ENCODE measurements at places on chromosomes 12 and 14.

- DNase-seq, result no peak
These were observed 264.0 kb upstream of the GRIP1 start for GRCh38 chr12:66942741-66943465.

- DNase-seq, result peak; percentile 28
These were observed 7.9 kb upstream of the NAA25 start for GRCh38 chr12:112116232-112117060.

GRCh38 chr12:19457561-19457960, 18.3 kb downstream of the AEBP2 start:
- no peak for DNase-seq

- no peak for DNase-seq
These were observed 378.5 kb downstream of the ADGRD1 start for GRCh38 chr12:131332224-131332623.

DNA sequence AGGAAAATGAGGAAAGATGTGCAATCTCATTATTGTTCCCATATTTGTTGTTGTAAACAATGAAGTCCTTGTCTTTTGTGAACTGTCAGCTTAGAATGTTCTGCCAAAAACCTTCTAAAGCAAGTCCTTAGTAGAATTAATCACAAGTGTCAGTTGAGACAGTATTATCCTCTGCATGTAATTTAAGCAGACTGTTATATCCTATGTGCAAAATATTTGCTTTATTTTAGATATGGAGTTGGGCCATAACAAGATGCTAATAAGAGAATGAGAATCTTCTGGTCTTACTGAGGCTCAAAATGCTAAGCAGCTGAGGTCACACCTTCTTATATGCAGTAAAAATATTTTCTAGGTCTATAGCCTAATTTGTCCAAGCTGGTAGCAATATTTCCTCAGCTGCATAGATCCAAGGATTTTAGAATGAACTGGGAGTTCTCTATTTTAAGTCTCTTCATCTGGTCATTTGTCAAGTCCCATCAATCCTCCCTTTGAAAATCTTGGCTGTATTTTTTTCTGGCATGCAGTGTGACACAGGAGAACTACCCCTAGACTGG, 222.3 kb upstream of the NAV3 start:
- no peak for DNase-seq

DNA sequence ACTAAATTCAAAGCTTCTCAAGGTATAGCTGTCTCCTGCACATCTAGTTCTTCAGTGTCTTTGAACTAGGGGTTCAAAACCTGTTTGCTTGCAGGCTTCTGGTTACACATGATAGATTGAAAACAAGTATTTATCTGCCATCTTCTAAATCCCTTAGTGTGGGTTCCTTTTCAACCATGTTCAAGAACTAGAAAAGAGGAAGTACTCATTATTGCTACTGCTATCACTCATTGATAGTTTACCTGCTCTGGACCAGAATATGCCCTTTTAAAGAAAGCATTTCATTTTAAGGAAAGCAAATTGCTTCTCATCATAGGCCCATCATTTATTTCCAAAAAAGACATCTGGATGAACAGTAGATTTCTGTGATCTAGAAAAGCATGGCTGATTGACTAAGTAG, 37.1 kb upstream of the VSX2 start:
- no peak for DNase-seq

- DNase-seq, result no peak
These were observed 298.1 kb upstream of the FOXG1 start for GRCh38 chr14:28468191-28469151.

- DNase-seq, result no peak
These were observed 42.1 kb upstream of the GXYLT1 start for GRCh38 chr12:42186793-42187192.

GRCh38 chr12:3453990-3454680, 36.9 kb upstream of the PRMT8 start:
- no peak for DNase-seq

DNA sequence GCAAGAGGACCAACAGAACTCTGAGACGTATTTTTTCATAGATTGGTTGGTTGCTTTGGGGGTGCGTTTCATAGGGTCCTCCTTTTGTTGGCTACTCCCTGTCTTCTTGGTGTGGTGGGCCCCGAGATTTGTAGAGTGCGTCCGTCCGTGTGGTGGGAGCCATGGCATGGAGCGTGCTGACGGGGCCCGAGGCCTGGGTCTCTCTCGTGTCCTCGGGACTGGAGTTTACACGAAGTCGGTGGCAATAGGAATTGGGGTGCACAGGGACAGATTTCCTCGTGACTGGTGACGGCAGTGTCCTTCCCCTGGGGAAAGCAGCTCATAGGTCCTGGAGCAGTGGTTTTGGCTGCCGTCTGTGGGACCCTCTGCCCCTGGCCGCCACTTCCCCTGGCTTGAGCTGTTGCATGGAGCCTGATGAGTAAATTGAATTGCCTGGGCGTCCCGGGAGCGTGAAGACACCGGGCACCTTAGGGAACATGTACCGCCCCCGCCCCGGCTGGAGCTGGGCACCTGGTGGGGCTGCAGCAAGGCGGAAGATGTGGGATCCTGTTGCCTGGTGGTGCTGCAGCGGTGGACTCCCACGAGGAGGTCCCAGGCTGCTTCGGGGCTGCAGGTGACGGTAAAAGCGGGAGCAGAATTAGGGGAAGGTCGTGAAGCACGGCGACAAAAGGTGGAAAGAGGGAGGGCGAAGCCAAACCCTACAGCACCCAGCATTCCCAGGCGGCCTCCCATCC, 153.7 kb upstream of the ALG10B start:
- no peak for DNase-seq

- DNase-seq, result peak; percentile 28
These were observed at the start of gene ADCY4 for GRCh38 chr14:24334431-24335291. TSS of gene ADCY4 (minus strand) at chr14:24335071. CDS start at chr14:24334652, 419 bp downstream.

DNA sequence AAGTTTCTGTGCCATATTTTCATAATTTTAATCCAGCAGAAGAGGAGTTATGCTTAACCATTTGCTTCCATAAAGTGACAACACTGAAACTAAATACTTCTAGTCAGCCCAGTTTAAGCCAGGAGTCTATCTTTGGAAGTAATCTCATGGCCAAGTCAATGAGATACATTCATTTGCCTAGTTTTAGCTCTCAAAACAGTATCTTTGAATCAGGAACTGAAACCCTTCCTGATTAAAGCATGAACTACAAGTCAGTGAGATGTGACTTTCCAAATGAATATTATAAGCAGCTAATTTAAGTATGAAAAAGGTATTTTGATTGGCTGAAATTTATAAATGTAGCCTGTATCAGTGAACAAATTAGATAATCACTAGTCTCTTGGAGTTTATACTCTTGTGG, 491.5 kb downstream of the SLC6A15 start:
- no peak for DNase-seq

GRCh38 chr12:95463050-95463449, 10.9 kb upstream of the METAP2 start:
- DNase-seq, result no peak

DNA sequence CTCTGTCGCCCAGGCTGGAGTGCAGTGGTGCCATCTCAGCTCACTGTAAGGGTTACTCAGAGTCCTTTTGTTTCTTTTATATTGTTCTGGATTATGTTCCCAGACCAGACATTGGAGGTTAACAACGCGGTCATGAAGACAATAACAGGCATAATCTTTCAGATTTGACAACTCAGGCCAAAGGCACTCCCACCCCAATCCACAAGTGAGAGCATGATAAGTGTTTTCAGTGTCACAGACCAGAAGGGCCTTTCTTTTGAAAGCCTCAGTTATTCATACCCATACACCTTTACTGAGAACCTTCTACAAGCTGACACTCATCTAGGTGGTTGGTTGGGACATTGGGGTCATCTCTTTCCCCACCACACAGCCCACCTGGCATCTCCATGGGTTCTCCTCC, 2.9 kb upstream of the TMEM63C start:
- DNase-seq, result no peak

DNA sequence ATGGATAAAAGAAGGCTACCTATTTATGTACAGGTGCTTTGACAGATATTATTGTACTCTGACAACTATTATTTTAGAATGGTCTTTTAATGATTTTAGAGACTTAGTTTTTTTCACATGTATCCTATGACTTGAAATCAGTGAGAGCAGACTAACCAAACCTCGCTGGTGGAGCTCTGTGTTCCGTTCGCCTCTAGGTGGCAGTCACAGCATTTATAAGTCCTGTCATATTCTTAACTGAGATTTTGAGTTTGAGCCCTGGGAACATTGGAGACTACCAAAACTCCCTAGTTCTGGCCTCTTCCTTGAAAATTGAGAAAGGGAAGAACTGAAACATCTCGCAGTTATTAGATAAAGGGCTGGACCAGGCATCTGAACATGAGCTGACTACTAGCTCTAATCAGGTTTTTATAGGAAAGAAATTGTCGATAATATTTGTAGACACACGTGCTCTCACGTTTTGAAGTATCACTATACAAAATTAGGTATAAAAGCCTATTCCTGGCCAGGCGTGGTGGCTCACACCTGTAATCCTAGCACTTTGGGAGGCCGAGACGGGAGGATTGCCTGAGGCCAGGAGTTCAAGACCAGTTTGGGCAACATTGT, 48.3 kb downstream of the TTLL5 start:
- DNase-seq, result peak; percentile 64

GRCh38 chr14:56205881-56206280, 87.7 kb downstream of the PELI2 start:
- no peak for DNase-seq

GRCh38 chr12:90181216-90181615, 472.6 kb upstream of the ATP2B1 start:
- DNase-seq, result no peak

- no peak for DNase-seq
These were observed 408.0 kb downstream of the ZFP36L1 start for GRCh38 chr14:68384881-68385280.

- DNase-seq, result no peak
These were observed 23.2 kb downstream of the PLXNC1 start for GRCh38 chr12:94171595-94171930.

DNA sequence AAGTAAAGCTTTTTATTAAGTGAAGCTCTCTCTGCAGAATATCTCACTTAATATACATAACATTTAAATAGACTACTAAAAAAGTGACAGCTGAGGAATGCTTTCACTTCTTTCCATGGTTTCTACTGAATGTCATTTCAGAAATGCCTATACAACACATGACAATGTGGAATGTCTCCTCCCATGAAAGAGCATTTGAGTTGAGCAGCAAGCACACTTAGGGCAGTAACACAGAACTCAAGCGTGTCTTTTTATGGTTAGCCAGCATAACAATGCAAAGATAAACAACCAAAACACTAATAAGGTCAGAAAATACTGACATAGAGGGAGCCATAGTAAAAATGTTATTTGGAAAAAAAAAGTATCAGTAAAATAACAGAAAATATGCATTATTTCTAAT, 9.4 kb downstream of the PPP1R12A start:
- no peak for DNase-seq

- DNase-seq, result no peak
These were observed 317.9 kb downstream of the PCNX1 start for GRCh38 chr14:71225113-71225512.

- DNase-seq, result no peak
These were observed 62.6 kb downstream of the TSPAN9 start for GRCh38 chr12:3139760-3140159.

DNA sequence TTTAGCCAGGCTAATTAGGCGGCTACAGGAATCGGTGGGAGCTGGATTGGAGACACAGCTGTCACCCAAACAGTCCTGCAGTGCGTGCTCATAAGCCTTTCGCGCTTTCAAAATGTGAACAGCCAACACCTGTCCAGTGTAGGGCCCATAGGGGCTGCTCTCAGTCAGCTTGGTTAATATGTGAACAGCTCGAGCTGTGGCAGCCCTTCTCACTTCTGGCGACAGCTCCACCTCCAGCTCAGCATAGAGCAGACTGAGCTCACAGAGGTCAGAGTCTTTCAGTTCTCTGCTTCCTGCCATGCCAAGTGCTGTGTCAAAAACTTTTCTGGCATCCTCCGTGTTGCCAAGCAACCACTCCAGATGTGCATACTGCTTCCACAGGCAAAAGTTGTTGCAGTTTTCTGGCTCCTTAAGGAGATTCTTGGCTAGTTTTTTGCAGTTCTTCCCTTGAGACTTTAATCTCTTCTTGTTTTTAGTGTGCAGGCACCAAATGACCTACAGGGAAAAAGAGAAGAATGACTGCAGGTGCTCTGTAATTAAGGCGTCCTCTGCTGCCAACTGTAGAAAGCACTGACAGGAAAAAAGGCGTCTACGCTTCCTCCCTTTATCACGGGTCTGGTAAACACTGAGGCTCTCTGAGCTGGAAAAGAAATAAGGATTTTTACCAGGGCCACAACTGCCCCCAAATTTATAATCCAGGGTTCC, 32.5 kb downstream of the PSMC1 start:
- no peak for DNase-seq

DNA sequence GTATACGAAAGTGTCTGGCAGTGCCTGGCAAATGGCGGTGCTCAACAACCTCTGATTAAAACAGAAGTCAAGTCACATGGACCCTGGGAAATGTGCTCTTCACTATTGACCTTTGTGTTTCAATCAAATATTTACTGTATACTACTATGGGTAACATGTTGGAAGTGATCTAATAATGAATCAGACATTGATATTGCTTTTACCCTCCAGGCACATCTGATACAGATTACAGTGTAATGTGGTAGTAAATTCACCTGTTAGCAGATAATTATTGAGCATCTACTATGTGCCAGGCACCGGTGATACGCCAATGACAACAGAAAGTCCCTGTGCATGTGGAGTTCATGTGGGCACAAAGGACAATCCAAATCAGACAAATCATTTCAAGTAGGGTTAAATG, 63.1 kb downstream of the STON2 start:
- no peak for DNase-seq

DNA sequence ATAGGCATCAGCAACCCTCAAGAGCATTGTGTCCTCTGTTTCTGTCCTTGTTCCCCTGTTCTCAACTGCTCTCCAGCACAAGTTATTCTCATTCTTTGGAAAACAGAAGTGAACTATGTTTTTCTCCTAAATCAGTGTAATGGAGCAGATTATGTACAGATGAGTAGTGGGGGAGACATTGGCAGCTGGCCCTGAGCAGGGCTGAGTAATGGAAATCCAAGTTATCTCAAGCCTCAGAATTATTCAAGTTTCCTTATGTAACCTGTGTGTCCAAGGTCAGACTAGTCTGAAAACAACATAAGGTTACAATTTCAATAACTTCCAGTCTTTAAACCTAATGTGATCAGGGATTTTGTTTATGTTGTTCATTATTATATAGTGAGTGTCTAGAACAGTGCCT, 116.1 kb upstream of the FUT8 start:
- no peak for DNase-seq
